ENCODE measurements at places on chromosomes 7 and 10. TPM values are rescaled to one million over a fixed set of nuclear protein-coding genes. Genes with fewer than 3 reads are reported as not detected.

DNA sequence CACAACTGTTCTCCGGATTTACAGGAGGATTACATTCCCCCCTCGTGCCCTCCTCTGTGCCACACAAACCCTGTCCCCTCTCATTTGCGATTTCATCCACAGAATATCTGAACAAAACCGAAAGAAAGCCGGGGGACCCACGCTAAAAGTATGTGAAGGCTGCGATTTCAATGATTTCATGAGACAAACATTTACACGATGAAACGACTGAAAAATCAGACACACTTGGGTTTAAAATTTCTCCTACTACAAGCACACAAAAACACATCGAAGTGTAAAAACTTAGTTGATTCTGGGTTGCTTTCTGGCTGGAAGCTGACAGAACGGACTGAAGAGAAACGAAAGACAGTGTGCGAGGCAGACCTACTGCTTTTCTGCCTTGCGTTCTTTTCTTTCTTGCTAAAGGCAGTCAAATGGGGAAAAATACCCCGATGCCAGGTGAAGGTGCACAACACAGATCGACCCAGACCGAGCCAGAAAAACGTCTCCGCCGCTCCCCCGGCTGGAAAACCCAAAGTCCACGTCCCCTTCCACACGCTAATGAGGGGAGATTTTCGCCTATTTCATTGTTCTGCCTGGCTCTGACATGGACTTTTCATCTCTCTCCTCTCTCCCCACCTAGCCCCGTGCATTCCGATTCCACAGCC is 1.2 kb downstream of the HIPK2 start:
- H3K27me3 ChIP-seq: peaks cover 22% of the 10 kb centered on the region
- peak overlapping the region; percentile 97 for H3K27ac ChIP-seq
- DNase-seq: peak; percentile 48
- peaks cover 5% of the 10 kb centered on the region for H3K36me3 ChIP-seq
- peak overlapping the region; percentile 90 for H3K4me3 ChIP-seq
- H3K4me1 ChIP-seq: peaks cover 46% of the 10 kb centered on the region

- H3K27me3 ChIP-seq: no peaks in the 10 kb centered on the region
- peaks cover 28% of the 10 kb centered on the region for H3K4me1 ChIP-seq
- no peak for DNase-seq
Observed at GRCh38 chr10:68330852-68331454, 911 bp upstream of the HNRNPH3 start.

CFAP43 gene
- not detected for total RNA-seq

- peaks cover 30% of the 10 kb centered on the region for H3K4me1 ChIP-seq
- no peaks in the 10 kb centered on the region for H3K27me3 ChIP-seq
- peaks cover 16% of the 10 kb centered on the region for H3K36me3 ChIP-seq
- H3K4me3 ChIP-seq: no peak overlapping the region
- H3K27ac ChIP-seq: peak overlapping the region; percentile 54
- no peak for DNase-seq
Observed at GRCh38 chr7:150408393-150409299, 29.5 kb downstream of the ZNF775 start.

GRCh38 chr7:130419658-130420057 is 21.2 kb downstream of the CEP41 start:
- peaks cover 65% of the 10 kb centered on the region for H3K4me1 ChIP-seq
- H3K4me3 ChIP-seq: no peak overlapping the region
- H3K27me3 ChIP-seq: no peaks in the 10 kb centered on the region

DNA sequence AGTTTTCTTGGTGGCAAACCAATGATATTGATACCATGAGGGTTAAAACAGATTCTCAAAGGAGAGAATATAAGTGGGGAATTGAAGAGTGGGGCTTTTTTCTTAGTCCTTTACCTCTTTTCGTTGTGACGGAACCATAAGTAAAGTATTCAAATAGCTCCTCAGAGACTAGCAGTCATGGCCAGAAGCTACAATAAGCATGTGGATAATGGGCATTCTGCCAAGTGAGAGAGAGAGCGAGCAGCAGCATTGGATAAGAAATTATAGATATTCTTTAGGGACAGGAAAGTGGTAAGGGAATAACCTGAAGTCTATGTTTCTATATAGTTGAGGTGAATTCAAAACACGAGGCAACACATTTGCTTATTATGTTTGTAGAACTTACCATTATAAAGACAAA is 235.1 kb downstream of the SEMA3E start:
- no peaks in the 10 kb centered on the region for H3K4me1 ChIP-seq
- no peak overlapping the region for H3K4me3 ChIP-seq
- H3K27ac ChIP-seq: no peak overlapping the region
- H3K36me3 ChIP-seq: no peaks in the 10 kb centered on the region
- DNase-seq: no peak
- H3K27me3 ChIP-seq: no peaks in the 10 kb centered on the region

AKR1C8 gene
- total RNA-seq: 0.14 TPM

- DNase-seq: no peak
- no peaks in the 10 kb centered on the region for H3K4me1 ChIP-seq
- no peaks in the 10 kb centered on the region for H3K36me3 ChIP-seq
- H3K27me3 ChIP-seq: peaks cover 3% of the 10 kb centered on the region
Observed at GRCh38 chr7:55154096-55154495, 135.3 kb downstream of the EGFR start.

GCC1 gene
- total RNA-seq: 21.0 TPM

AOC1 gene
- not detected for total RNA-seq

- peaks cover 29% of the 10 kb centered on the region for H3K27me3 ChIP-seq
- no peak overlapping the region for H3K27ac ChIP-seq
- H3K4me3 ChIP-seq: no peak overlapping the region
- no peak for DNase-seq
Observed at GRCh38 chr7:142298627-142299026, 40.8 kb upstream of the PRSS58 start.
